Stimulated activated CD8-positive, alpha-beta memory T cell treated with anti-CD3 and anti-CD28 coated beads, Interleukin-12 subunit alpha, Interleukin-12 subunit beta, amount 100 ng/mL, for 1 hour (primary cell): ENCODE measurements at places on chromosomes 11 and 22.

- DNase-seq = no peak
Observed at GRCh38 chr11:101441747-101442146, 142.1 kb downstream of the TRPC6 start.

- DNase-seq = no peak
Observed at GRCh38 chr11:32343325-32344008, 91.9 kb downstream of the WT1 start.

- peak; percentile 14 for DNase-seq
Observed at GRCh38 chr11:2533587-2534133, 88.9 kb downstream of the KCNQ1 start.

DNA sequence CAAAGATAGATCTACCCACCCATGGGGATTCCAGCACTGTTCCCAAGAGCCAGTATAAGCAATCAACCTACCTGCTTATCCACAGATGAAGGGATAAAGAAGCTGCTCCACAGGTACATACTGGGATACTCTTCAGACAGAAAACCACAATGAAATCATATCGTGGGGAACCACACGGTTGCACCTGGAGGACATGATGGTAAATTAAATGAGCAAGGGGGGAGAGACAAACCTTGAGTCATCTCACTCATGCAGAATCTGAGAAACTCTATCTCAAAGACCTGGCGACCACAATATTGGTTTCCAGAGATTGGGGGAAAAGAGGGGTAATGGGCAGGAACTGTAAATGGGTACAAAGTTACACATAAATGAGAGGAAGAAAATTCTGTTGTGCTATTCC lies 14.5 kb downstream of the RGL4 start:
- no peak for DNase-seq

DNA sequence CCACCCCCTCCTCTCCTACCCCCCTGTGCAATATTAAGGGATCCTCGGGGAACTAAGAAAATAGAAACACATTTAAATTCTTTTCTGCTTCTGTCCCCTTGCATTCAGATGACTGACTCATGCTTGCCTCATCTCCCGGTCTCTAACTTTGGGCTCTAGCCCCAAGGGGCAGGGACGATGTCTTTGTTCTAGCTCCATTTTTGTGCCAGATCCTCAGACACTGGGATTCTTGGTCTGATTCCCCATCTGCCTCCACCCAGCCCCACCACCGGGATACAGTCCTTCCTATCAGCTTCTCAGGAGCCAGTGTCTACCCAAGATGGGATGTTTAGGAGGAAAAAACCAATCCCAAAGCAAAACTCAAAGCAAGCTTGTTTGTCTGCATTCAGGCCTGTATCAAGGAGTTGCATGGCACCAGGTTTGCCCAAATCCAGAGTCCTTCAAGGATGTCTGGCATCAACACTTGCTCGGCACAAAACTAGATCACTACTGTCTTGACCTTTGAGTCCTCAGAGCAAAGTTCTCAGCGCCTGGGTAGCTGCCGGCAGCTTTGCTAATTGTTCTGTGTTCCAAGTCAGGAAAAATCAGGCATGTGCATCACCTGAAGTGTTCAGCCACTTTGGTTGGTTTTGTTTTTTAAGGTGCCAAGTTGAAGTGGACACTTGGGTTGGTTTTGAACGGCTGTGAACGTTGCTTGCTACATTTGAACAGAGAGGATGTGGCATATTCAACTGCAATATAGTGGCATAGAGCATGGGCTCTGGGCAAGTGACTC lies 212.8 kb downstream of the DSCAML1 start:
- no peak for DNase-seq

DNA sequence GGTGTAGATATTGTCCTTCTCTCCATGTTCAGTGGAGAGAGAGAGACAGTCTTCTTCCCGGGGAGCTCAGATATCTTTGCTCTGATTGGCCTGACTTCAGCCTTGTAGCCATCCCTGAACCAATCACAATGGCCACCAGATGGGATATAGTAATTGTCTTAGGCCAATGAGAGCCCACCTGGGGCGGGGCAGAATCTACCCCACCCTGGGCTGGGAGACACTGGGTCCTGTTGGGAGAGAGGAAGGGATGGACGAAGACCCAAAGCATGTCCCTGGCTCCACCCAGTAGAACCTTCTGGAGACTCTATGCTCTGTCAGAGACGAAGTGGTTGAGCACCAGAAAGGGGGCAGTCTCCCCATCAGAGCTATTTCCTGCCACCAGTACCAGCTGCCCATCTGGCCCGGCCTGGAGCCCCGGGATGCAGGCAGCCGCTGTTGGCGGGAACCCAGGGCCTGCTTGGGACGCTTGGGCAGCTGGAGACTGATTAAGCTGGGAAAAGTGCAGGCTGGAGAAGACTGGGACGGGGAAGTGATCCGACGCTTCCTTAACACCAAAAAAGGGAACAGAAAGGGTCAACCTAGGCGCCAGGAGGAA lies 31.6 kb upstream of the CBX7 start:
- no peak for DNase-seq

DNA sequence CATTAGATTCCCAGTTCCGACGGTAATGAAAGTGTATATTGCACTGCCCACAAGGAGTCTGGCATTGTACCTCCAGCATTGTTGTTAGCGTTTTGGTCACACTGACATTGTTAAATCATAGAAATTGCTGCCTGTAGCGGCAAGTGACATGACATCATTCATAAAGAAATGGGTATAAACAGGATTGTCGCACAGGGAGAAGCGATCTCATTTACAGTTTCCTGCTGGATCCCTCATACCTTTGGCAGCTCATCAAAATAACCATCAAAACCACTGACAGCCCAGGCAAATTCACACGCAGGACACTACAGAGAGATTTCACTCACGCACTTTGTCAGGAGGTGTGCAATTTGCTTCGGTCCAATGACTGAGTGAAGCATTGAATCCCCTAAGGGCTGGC lies 3.5 kb downstream of the HTR3B start:
- no peak for DNase-seq

GRCh38 chr22:20788627-20789344 lies 14.9 kb downstream of the SERPIND1 start:
- DNase-seq = no peak

GRCh38 chr22:47929073-47929472 lies 1166.6 kb downstream of the TBC1D22A start:
- DNase-seq = no peak

DNA sequence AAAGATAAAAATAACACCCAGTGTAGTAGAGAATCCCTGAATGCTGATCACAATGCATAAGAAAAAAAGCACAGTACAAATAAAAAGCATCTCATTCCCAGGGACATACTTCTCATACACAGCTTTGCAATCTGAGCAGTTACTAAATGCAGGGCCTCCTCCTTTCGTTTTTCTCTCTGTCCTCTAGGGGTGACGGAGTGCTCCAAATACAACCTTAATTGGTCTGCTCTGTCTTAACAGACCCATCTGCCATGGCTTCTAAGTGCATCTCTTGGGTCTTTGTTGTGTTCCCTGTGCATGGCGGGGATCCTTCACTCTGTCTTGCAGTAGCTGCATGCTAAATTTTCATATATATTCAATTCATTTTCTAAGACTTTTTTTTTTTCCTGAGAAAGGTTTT lies 1114.2 kb upstream of the RAG2 start:
- DNase-seq = no peak

- DNase-seq = no peak
Observed at GRCh38 chr11:15697437-15698236, 582.9 kb downstream of the INSC start.

- DNase-seq = no peak
Observed at GRCh38 chr22:40240686-40241085, 63.0 kb downstream of the TNRC6B start.

DNA sequence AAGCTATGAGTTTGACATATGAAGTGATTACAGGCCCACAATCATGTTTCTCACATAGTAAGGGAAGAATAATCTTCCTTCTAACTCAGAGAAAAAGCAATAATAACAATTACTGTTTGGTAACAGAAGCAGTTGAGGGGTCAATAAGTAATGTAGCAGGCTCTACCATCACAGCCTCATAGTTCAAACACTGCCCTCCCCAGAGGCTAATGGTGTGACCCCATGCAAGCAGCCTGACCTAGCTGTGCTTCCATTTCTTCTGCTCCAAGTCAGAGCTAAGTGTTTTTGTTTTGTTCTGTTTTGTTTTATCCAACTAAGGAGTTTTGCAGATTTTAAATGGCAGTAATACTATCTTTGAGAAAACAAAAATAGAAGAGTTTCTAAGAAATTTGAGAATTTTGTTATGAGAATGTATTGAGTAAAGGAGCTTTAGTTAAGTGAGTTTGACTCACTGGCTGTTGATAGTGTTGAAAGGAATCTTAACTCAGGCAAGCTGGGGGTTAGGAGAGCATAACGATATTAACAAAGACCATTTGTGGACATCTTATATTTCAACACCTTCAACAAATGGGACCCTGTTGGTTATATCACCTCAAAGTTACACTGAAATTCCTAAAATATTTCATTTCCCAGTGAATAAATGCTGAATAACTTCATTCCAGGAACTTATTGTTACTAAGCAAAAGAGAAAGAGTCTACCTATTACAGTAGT lies 48.5 kb downstream of the GUCY1A2 start:
- DNase-seq = no peak

DNA sequence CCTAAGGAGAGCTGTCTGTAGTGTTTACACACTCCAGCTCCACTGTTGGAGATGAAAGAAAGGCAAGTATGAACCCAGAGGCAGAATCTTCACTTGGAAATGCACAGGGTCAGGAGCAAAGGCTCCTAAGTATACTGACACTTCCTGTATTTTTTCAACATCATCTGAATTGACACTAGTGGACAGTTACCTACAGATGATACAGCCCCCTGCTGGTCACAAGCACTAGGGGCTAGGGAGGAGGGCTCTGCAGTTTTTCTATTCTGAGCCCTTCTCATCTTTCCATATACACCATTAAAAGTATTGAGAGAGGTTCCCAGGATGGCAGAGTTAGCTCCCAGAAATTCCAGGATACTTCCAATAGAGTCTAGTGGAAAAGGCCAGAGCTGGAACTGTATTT lies 290.3 kb upstream of the API5 start:
- no peak for DNase-seq

DNA sequence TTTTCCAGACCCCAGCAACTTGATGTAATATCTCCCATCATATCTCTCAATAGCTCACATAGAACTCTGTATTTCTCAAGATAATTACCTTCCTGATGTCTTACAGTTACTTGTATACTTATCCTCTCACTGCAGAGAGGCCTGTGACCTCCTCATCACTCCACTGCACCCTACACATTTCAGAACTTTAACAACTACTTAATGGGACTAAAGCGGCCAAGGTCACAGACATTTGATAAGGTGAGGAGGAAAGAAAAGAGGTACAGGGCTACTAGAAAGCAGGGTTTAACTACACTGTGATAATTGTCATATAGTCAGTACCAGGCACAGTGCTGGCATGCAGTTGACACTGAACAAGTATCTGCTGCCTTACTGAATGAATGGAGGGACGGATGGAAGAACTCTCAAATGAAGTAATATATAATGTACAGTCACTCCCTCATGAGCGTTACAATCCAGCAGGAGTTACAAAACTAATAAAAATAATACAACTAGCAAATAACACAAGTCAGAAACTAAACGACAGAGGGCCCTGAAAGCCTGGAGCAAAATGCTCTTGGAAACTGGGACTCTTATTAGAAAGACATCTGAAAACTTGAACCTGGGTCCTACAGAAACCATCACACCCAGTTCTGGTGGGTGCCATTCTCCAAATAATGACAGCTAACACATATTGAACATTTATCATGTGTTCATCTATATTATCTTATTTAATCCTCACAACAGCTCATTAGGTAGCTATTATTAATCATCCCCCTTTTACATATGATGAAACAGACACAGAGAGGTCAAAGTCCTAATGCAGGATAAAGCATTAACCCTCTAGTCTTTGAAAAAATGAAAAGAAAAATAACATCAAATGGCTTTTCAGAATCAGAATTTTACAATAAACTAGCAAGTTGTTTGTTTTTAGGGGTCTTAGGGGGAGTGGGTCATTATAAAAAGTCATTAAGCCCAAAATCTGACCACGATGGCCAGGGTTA lies 14.3 kb downstream of the PI4KA start:
- DNase-seq = no peak

- no peak for DNase-seq
Observed at GRCh38 chr11:131481303-131481702, 110.9 kb downstream of the NTM start.

DNA sequence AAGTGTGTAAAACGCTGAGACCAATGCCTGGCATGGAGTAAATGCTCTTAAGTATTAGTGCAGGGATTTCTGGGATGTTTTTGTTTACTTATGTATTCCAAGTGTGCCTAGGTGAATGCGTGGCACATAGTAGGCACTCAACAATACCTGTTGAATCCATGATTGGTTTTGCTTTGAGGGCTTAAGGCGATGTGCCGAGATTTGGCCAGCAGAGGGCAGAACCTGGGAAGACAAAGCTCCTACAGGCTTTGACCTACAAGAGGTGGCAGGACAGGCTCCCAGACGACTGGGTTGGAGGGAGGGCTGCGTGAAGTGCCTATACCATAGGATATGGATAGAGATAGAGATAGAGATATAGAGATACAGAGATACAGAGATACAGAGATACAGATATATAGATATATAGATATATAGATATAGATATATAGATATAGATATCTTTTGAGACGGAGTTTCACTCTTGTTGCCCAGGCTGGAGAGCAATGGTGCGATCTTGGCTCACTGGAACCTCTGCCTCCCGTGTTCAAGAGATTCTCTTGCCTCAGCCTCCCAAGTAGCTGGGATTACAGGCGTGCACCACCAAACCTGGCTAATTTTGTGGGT lies 13.9 kb downstream of the KCNE3 start:
- peak; percentile 41 for DNase-seq

GRCh38 chr11:34126959-34127848 lies 21.8 kb downstream of the NAT10 start:
- DNase-seq = no peak

- no peak for DNase-seq
Observed at GRCh38 chr11:45102361-45102809, 44.1 kb upstream of the PRDM11 start.

DNA sequence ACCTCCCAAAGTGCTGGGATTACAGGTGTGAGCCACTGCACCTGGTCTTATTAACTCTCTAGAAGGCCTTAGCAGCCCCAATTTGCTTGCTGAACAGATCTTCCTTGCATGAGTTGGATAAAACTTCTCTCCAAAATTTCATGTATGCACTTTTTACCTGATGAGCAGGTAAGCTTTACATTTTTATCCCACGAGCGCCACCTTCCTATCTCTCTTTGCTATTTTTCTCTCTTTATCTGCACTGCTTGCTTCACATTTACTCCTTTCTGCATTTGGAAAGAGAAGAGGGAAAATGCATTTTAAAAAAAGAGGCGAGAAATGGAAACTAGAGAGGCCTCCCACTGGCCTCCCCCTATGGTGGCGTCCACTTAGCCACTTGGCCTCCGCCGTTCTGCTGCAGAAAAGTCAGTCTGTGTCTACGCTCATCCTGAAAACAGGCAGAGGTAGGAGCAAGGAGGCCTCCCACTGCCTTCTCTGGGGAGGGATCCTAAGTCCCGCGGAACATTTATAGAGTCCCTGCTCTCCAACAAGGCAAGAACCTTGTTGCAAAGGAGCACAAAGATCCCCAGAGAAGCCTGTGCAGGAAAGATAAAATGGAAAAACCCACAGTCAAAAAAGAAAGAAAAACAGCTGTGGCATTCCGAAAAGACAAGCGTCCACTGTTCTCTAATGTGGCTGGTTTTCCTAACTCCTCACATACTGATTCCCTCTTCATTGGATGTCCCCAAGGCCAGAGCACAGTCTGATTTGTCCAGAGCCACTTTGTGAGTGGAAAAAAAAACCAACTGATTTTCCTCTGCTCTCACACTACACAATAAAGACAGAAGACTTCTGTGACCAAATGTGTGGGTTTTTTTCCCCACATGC lies 62.2 kb upstream of the INCENP start:
- no peak for DNase-seq
